ENCODE measurements at places on chromosomes 16 and 17.

DNA sequence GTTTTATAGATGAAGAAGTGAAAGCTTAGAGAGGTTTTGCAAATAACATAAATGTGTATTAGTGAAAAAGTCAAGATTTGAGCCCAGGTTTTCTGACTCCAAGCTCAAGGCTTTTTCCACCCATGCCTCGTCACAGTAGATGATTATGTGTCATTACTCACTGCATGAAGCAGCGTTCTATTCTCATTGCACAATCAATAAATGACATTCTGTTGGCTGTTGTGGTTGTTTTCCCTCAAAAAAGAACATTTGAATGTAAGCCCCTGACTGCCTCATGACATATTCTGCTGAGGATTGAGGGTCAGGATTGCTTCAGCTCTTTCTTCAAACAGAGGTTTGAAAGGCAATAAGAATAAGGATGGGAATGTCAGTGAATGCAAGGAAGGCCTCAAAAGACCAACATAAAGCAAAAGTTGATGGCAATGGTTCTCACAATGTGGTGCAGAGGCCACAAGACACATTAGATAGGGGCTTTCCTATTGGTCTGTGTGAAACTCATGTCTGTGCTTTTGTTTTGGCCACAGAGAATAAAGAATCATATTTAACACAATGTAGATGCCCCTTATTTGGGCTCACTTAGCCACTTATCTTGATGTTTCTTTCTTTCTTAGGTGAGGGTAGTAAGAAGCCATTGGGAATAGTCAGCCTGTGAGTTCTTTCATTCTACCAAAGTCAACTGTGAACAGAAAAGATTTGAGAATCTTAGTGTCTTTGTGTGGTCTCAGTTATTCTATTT, 5.4 kb upstream of the MMD start:
- DNase-seq = peak; percentile 81

GRCh38 chr16:62610291-62610690, 574.1 kb upstream of the CDH8 start:
- no peak for DNase-seq

- DNase-seq = no peak
Observed at GRCh38 chr17:79977161-79977631, 58.5 kb downstream of the TBC1D16 start.

GRCh38 chr16:56824804-56825203, 40.2 kb upstream of the SLC12A3 start:
- DNase-seq = no peak

DNA sequence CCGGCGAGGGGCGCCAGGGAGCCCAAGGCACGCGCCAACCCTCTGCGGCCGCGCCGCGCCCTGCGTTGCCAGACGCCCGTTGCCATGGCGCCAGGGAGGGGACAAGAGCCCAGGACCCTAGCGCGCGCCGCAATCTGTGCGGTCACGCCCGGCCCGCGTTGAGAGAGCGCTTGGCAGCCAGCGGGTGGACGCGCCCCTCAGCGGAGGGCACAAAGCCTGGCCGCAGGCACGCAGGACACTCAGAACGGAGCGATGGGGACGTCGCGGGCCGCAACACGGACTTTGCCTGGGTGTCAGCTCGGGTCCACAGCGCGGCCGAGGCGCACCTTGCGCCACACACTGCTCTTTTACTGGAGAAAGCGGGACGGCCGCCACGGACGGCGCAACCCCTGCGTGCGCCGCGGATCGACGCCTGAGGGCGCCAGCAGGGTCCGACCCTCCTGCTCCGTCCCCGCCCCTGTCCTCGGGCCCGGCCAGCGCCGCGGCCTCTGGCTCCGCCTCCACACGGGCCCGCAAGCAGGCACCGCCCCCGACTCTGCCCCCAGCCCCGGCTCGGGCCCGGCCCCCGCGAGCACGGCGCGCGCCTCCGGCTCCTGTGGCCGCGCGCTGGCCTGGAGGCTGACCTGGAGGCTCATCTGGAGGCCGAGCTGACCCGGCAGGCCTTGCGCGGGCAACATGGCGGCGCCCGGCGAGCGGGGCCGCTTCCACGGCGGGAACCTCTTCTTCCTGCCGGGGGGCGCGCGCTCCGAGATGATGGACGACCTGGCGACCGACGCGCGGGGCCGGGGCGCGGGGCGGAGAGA, at the start of gene GFER:
GFER (plus strand) TSS at position 650 of the 803 bp plus-strand sequence; CDS start at position 676, 26 bp downstream.
- DNase-seq = peak; percentile 96

GRCh38 chr17:47996201-47996600, 25.3 kb downstream of the CDK5RAP3 start:
- DNase-seq = no peak

DNA sequence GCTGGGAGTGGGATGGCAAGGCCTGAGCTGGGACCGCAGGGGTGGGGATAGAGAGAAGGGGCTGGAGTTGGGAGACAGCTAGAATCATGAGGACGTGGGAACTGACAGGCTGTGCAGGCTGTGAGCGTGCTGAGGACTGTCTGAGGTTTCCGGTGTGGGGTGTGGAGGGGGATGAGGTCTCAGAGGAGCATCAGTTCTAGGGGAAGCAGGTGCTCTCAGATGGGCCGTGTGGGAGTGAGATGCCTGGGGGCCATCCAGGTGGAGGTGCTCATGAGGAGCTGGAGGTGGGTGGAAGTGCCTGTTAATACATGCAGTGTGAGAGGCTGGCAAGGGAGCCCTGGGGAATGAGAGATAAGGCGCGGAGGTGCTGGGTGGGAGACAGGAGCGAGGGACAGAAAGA, 27.2 kb downstream of the HASPIN start:
- no peak for DNase-seq

DNA sequence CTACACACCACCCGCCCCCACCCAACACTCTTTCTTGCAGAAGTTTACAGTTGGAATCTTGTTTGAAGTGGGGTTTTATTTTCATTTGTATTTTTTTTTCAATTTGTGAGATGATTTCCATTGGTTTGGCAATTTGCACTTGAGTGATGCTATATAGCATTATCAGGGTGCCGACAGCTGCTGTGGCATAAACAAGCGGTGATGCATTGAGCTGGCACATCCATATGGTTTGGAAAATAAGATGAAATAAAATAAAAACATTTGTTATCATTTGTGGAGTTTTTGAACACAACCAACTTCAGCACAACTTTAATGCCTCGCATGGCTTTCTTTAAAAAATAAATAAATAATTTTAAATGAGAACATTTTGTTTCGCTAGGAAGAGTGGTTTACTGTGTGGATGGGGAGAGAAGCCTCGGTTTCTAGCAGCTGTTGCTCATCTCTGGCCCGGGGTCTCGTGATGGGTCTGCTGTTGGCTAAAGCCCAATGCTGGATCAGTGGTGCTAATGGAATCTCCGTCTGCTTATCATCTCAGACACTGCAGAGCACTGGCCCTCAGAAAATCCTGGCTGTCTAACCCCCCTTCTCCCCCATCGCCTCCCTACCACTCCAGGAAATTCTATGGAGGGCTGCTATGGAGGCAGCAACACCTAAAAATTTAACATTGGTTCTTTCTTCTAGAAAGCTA, 192.3 kb upstream of the MAF start:
- DNase-seq = peak; percentile 63

- peak; percentile 88 for DNase-seq
Observed at GRCh38 chr17:80544655-80545498, at the start of gene RPTOR. RPTOR (plus strand) TSS chr17:80544838; CDS start chr17:80545630, 792 bp downstream.

GRCh38 chr16:75789237-75789636, 62.9 kb upstream of the CPHXL start:
- peak; percentile 55 for DNase-seq

DNA sequence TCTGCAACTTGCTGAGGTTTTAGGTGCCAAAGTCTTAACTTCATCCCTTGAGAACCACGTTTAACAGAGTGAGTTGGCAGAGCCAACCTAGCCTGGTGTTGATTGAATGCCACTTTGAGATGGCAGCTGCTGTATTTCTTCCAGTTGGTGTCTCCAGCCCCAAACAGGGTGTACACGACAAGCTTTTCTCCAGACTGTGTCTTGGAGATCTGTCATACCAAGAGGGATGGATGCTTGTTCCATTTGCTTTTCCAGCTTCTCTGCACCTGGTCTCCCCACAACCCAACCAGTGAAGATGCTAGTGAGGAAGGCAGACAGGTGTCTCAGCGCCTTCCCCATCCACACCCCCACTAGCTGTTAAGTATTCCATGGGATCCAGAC, 141.1 kb upstream of the HS3ST2 start:
- DNase-seq = no peak

DNA sequence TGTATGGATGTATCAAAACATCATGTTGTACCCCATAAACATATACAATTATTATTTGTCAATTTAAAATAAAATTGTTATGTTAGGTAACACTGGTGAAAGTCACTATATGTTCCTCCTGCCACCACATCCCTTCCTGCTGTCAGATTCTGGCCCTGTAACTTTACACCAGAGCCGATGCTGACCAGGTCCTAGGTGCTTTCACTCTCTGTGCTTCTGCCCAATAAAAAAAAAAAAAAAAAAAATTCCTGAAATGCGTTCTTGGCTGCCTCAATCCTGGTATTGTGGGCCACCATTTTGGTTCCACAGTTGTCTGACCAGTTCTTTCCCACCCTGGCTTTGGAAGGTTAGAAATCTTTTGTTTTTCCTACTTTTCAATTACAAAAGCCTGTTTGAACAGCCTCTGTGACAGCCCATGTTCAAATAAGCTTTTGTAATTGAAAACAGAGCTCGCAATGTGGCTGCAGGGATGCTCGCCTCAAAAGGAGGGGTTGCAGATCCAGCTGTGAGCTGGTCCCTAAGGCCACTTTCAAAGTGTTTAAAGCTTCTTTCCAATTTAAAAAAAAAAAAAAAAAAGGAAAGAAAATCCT, 831.0 kb upstream of the EEF2KMT start:
- no peak for DNase-seq

DNA sequence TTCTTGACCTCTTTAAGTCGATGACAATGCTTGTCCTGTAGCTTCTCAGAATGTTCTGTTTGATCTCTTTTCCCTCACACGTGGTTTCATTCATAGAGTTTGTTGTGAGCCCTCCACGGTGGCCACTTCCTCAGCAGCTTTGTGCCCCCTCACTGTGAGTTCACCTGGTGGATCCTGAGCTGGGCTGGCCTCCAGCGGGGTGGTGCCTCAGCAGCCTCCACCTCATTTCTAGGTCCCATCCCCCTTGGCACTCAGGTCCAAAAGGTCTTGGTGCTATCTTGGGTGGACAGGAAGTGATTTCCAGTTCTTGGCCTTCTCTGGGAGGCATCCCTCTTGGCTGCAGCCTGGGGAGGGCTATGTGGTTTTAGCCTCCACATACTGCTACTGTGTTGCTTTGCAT, 203.2 kb upstream of the WSCD1 start:
- no peak for DNase-seq

DNA sequence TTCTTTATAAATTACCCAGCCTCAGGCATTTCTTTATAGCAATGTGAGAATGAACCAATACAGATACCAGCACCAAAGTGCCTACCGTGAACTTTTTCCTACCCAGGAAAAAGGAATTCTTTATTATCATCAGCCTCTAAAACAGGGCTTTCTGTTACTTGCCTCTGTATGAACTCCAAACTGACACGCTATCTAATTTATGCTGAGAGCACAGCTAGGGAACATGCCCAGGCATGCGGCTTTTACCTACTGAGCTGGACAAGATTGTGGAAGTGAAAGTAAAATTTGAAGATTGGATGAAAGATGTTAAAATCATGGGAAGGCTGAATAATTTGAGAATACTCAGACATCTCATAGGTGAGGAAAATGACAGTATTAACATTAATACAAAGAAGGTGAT, 24.4 kb upstream of the ADCY9 start:
- DNase-seq = peak; percentile 69

DNA sequence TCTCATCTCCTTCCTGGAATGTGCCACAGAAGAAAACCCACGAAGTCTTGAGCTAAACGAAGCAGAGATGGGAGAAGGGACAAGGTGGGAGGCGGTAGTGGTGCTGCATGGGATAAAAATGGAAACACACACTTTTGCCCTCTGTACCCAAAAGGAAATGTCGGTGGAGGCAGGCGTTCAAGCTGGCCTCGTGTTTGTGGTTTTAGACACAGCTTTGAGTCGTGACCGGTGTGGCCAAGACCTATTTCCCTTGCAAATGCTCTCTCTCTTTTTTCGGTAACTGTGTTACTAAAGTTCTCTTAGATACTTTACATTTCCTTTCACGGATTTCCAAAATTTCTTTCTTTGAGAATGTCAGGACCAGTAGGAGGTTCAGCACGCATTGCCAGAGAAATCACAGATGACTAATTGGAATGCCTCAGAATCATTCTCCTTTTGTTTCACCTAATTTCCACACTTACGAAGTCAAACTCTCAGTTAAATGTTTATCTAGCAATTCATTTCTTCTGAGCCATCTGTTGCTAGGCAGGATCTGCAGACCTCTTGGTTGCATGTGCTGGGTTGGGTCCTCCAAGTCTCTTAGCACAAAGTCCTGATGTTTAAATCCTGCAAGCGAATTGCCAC, 412.3 kb downstream of the MAF start:
- no peak for DNase-seq

- peak; percentile 87 for DNase-seq
Observed at GRCh38 chr16:75198135-75198600, 8.8 kb downstream of the CTRB2 start.

- no peak for DNase-seq
Observed at GRCh38 chr16:89925596-89926079, 2.5 kb downstream of the TUBB3 start.

DNA sequence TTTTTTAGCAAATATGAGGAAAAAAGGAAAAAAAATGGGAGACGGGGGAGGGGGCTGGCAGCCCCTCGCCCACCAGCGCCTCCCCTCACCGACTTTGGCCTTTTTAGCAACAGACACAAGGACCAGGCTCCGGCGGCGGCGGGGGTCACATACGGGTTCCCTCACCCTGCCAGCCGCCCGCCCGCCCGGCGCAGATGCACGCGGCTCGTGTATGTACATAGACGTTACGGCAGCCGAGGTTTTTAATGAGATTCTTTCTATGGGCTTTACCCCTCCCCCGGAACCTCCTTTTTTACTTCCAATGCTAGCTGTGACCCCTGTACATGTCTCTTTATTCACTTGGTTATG, 1.2 kb upstream of the TMEM88 start:
- DNase-seq = no peak

GRCh38 chr17:40349895-40350688, 14.4 kb downstream of the GJD3 start:
- no peak for DNase-seq

DNA sequence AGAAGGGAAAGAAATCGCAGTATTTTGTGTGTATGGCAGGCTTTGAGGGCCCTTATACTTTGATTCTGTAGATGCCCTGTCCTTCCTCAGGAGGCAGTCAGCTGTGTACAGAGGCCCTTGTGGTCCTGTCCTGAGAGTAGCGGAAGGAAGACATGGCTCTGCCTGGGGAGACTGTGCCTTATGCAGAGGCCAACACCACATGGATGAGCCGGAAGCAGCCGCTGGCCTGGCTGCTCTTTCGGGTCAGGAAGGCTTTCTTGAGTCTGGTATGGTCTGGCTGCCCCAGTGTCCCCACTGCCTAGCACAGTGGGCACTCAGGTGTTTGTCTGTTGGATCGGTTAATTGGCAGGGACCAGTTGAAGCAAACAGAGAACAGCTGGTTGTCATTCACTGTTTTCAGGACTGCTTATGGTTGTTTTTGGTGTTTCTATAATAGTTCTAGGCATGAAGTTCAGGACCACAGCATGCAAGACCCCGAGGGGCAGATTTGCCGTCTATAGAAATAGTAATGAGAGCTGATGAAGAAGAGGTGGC, 12.4 kb downstream of the USP10 start:
- DNase-seq = no peak

GRCh38 chr17:41781404-41782110, 5.0 kb downstream of the JUP start:
- DNase-seq = peak; percentile 63
